ENCODE measurements at places on chromosomes 1 and 21.

- no peak for DNase-seq
These were observed 39.2 kb upstream of the RUNX1 start for GRCh38 chr21:35088319-35088771.

DNA sequence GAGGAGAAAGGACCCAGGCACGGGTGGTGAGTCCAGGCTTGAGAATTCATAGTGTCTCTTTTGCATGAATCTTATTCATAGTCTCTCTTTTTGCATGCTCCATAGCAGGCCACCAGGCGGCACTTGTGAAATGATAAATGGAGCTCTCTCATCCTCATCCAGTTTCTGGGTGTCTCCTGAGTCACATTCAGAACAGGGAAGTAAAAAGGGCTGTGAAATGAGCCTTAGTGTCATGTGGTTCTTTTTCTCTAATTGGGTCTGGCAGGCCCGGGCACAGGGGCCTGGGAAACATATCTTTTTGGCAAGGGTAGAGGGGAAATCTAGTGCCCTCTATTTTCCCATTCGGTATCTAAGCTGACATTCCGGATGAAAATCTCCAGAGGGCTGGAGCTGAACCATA is 19.1 kb upstream of the NCF2 start:
- DNase-seq, result no peak

DNA sequence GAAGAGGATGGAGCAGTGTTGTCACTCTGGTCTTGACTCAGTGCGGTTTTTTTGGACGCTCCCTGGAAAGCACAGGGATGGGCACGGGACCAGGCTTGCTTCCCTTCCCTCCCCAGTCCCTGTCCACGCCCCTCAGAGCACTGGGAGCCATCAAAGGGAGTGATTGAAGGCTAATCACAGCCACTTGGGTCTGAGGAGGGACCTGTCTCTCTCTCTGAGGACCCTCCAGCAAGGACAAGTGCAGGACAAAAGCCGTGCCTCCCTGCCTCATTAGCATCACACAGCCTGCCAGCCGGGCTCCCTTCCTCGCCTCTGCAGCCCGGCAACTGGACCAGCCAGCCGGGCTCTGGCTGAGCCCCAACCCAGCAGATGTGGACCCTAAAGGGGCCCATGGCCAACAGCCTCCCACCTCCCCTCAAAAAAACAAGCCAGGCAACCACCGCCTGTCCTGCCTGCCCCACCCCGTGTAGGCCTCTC is 18.6 kb upstream of the PDZK1IP1 start:
- no peak for DNase-seq

DNA sequence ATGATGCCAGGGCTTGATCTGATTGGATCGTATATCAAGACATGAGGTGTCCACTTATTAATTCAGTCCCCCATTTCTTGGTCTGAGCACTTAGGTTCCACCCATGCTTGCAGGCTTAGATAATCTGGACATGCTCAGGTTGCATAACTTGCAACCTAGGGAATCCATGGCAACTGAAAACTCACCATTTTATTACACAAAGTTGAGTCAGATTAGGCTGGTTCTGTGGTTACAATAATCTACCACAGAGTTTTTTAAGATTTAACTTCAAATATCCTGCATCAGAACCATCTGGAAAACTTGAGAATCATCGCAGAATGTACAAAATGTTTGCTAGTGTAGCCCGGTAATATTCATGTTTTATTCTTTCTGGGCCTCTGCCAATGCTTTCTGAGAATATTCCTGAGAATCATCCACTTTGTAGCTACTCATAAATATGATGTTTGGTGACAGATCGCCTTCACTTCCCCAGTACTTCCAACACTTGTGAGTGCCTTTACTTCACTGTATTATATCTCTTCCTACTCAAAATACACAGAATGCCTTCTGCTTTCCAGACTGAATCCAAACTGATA is 707.2 kb upstream of the ADAMTS5 start:
- no peak for DNase-seq

DNA sequence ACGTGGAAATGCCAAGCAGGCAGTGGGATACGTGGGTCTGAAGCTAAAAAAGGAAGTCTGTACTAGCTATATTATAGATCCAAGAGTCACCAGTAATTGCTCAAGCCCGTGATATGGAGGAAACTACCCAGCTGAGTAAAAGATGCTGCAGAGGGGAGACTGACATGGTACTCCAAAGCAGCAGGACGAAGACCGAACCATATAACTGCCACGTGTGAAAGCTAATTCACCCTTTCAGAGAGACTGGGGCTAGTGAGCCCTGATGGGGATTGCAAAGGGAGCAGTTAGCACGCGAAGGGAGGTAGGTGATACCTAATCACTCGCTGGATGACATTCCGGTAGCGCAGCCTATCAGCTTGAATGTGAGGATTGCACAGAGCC is 316 bp downstream of the AP4B1 start:
- DNase-seq, result no peak

DNA sequence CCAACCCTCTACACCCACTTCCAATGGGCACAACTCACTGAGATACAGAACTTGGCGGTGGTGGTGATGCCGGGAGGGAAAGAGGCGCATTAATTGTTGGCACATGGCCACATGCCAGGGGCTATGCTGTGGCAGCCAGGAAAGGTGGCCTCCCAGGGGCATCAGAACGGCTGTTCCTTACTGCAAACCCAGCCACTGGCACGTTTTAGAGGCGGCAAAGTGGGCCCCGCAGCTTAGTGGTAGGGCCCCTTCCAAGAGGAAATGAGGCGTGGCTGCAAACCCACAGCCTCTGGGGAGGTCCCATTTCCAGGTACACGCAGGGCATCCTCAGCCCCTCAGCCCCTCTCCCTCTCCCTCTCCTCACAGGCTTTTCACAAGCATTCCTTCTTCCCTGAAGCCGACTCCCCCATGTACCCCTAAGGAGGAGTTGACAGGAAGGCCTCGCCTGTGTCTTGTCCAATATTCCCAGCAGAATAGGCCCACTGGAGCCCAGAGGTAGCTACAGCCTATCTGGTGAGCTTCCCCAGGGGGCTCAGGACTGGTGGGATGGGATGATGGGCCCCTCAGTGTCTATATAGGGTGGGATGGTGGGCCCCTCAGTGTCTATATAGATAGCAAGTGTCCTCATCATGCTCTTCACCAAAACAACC is 166.2 kb downstream of the CLIC6 start:
- no peak for DNase-seq

- DNase-seq, result no peak
These were observed 40.8 kb upstream of the PRRX1 start for GRCh38 chr1:170623171-170623570.

DNA sequence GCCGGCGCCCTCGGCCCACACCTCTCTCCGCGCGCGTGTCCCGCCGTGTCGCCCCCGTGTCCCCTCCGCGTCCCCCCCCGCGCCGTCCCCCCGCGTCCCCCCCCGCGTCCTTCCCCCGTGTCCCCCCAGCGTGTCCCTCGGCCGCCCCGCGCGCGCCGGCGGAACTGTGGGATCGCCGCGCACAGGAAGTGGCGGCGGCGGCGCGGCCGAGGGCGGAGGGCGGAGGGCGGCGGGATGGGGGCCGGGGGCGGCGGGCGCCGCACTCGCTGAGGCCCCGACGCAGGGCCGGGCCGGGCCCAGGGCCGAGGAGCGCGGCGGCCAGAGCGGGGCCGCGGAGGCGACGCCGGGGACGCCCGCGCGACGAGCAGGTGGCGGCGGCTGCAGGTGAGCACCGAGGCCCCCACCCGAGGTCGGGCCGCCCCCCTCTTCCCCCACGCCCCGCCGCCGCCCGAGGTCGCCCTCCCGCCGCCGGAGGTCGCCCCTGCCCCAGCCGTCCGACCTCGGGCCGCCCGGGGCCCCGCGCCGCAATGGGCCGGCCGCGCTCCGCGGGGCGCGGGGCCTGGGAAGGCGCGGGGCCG is at the start of gene AGPAT3:
Gene AGPAT3, plus strand, starts transcription at position 262 of the 578 bp plus-strand sequence. CDS start 94,459 bp downstream, outside the sequence.
- DNase-seq, result no peak

DNA sequence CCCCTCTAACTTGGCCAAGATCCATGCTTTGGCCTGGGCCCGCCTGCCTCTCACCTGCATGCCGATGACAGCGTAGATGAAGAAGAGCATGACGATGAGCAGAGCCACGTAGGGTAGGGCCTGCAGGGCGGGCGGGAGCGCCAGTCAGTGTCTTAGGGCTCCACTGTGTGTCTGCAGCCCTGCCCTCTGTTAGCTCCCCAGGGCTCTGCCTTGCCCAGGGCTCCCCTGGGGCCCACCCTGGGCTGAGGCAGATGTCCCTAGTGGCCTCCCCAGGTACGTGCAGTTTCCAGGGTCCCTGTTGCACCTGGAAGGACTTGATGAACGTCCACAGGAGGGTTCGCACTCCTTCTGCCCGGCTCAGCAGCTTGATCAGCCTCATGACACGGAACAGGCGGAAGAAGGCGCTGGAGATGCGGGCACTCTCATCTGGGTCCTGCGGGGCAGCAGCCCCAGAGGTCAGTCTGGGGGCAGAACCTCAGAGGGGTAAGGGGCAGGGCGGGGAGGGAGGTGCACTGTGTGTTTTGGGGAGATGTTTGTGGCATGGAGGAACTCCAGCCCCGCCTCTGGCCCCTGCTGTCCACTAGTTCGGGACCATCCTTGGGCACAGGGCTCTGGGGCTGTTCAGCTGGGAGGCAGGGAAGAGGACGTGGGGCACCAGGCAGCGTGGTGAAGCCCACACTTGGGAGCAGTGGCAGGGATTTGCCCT is 29.8 kb upstream of the KIF21B start:
- DNase-seq, result no peak

DNA sequence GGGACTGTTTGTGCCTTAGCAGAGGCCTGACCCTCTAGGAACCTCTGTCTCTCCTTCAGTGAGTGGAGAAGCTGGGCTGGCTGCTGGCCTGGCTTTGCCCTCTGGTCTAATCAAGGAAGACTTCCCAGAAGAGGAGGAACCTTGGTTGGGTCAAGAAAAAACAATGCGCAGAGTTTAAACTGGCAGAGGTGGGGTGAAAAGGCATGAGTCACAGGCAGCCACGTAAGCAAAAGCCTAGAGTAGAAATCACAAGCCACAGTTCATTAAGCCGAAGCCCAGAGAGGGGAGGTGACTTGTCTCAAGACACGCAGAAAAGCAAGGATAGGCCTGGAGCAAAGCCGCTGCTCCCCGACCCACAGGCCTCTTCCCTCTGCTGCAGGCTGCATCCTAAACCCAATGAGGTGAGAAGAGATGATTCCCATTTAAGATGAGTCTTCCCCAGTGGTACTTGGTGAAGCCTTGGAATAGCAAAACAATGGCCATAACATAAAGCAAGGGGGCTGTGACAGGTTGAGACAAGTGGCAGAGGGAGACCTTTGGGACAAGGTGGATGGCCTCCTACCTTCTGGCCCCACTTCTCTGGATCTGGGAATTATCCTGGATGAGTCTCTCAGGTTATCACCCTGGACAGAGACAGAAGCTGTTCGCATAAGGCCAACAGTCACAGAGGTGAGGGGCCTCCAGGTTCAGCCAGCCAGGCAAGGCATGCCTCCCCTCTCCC is 7.7 kb downstream of the PDZK1IP1 start:
- no peak for DNase-seq

- DNase-seq, result no peak
These were observed 46.0 kb downstream of the TRAPPC10 start for GRCh38 chr21:44057960-44058651.

- DNase-seq, result no peak
These were observed 1.4 kb upstream of the PADI6 start for GRCh38 chr1:17370618-17371017.

DNA sequence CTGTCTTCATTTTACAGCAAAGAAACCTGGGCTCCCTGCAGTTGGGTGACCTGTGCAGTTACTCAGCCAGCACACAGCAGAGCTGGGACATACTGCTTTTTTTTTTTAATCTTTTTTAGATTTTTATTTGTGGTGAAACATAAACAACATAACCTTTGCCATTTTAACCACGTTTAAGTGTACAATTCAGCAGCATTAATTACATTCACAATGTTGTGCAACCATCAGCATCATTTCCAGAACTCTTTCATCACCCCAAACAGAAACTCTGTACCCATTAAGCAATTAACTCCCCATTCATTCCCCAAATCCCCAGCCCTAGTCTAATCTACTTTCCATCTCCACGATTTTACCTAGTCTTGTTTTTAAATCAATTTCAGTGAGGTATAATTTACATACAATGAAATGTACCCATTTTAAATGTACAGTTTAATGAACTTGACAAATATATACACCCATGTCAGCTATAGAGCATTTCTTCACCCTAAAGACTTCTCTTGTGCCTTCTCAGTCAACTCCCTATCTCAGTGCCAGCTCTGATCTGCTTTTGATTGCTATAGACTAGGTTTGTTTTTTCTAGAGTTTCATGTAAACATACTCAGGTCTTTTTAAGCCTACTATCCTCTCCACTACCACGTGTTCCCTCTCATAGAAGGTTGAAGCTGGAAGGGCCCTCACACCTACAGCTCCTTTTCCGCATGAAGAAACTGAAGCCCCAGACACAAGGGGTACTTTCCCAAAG is 37.8 kb upstream of the C8B start:
- DNase-seq, result no peak

DNA sequence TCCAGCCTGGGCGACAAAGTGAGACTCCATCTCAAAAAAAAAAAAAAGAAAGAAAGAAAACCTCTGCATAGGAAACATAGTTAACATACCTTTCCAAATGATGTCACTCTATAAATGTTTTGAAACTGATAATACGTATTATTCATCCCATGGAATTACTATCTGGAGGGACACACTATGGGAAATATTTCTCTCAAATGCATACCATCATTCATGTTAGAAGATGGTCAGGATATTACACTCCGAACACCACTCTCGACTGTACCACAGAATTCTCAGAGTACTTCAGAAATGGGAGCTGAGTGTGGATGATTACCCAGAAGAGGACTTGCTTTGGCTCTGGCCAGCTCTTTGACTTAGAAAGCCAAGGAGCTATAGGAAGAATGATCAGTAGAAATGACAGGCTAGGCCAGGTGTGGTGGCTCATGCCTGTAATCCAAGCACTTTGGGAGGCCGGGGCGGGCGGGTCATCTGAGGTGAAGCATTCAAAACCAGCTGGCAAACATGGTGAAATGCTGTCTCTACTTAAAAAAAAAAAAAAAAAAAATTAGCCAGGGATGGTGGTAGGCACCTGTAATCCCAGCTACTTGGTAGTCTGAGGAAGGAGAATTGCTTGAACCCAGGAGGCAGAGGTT is 5.2 kb upstream of the LIN28A start:
- DNase-seq, result no peak

DNA sequence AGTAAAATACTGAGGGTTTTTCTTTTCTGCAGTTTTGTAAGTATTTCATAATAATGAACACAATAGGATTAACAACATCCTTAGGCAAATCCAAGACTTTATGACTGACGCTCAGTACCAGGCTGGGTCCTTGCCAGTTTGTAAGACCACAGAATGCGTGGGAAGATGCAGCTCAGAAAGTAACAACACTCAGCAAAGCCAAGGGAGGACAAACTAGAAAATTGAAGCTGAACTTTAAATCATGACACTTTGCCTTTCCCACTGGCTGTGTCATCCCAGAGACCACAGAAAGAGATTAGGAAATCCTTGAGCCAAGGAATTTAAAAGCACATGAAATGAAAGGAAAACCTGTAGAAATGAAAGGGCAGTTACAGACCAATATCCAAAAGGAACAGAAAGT is 426.3 kb upstream of the CHRM3 start:
- DNase-seq, result no peak

GRCh38 chr1:203456577-203456976 is 19.0 kb upstream of the PRELP start:
- DNase-seq, result no peak
